Small intestine (tissue), 16 donors: ENCODE measurements at places on chromosomes 11 and 22. TPM values are rescaled to one million over a fixed set of nuclear protein-coding genes. Genes with fewer than 3 reads are reported as not detected.

DNA sequence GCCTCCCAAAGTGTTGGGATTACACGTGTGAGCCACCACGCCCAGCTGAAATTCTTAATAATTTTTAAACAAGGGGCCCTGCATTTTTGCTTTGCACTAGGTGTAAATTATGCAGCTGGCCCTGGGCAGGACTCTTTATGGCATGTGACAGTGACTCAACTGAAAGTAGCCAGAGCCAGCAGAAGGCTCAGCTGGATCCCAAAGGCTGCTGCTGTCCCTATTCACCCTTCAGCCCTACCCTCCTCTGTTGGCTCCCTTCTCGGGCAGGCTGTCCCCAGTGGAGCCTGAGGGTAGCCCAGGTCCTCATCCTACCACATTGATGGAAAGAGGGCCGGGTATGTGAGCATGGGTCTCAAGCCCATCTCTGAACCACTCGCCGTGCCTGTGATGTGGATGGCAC is 45.6 kb downstream of the CD82 start:
- peaks cover 69% of the 10 kb centered on the region for H3K36me3 ChIP-seq
- H3K4me3 ChIP-seq: no peak overlapping the region
- H3K4me1 ChIP-seq: peaks cover 54% of the 10 kb centered on the region

DNA sequence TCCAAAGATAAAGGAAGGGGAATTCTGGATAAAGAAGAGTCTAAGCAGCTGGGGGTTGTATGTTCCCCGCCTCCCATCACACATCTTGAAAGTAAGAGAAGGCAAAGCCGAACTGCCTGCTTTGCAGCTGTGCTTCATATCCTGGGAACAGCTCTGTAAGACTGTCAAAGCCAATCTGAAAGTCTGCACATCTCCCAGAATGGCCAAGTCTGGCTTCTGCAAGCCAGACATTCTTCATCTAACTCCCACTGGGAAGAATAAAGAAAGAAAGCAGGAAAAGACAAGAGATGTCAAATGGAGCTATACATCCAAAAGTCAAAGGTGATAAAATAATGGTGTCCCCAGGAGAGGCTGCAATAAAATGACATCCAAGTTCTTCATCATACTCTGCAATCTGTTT is 15.4 kb downstream of the MORC2 start:
- H3K36me3 ChIP-seq: peaks cover 10% of the 10 kb centered on the region
- no peak overlapping the region for H3K27ac ChIP-seq
- no peak overlapping the region for H3K4me3 ChIP-seq

The OR5M10 gene
- polyA plus RNA-seq: not detected

The LRRC74B gene
- polyA plus RNA-seq: 0.16 TPM

GRCh38 chr11:35981581-35981980 is 37.7 kb downstream of the LDLRAD3 start:
- H3K4me1 ChIP-seq: no peaks in the 10 kb centered on the region
- no peak for DNase-seq

The HORMAD2 gene
- polyA plus RNA-seq: not detected

The CCDC15 gene
- polyA plus RNA-seq: 2.2 TPM

The MDK gene
- 179 TPM for polyA plus RNA-seq

- no peaks in the 10 kb centered on the region for H3K27me3 ChIP-seq
- no peak overlapping the region for H3K4me3 ChIP-seq
- H3K36me3 ChIP-seq: no peaks in the 10 kb centered on the region
- DNase-seq: no peak
Observed at GRCh38 chr22:31143038-31143437, 2.7 kb upstream of the PLA2G3 start.

The TIMP3 gene
- polyA plus RNA-seq: 118 TPM

- peaks cover 8% of the 10 kb centered on the region for H3K4me1 ChIP-seq
- H3K27ac ChIP-seq: peak overlapping the region; percentile 84
Observed at GRCh38 chr11:72755713-72756285, 3.6 kb upstream of the ARAP1 start.

DNA sequence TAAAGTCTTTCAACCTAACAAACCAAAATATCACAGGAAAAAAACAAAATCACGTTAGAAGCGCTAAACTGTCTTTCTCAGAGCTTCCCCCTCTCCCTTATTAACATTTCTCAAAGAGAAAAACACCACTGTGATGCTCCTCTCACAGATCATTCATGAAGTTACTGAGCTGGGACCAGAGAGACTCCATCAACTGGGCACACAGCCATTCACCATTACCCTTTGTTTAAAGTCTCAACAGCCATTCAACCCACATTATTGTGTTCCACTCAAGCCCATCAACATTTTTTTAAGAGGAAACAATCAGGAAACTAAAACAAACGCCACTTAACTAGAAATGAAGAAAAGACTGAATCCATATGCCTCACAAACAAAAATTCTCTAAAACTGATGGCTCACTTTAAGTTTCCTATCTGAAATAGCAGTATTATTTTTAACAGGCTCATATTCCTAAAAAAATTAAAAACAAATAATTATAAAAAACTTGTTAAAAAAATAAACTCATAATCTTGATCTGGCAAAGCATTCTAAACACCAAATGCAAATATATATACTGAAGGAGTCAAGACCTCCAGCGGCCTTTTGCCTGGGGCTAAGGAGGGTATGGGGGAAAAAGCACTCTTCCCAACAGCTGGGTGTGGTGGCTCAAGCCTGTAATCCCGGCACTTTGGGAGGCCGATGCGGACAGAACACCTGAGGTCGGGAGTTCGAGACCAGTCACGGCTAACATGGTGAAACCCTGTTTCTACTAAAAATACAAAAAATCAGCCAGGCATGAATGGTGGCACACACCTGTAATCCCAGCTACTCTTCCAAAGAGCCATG is 14.0 kb downstream of the CELF1 start:
- no peaks in the 10 kb centered on the region for H3K36me3 ChIP-seq
- H3K4me3 ChIP-seq: no peak overlapping the region
- H3K4me1 ChIP-seq: no peaks in the 10 kb centered on the region
- H3K27me3 ChIP-seq: no peaks in the 10 kb centered on the region
- DNase-seq: no peak
